ENCODE measurements at places on chromosomes 3 and 15.

GRCh38 chr3:149077628-149078027 is 8.7 kb downstream of the HLTF start:
- no peak for DNase-seq

GRCh38 chr15:89097313-89097712 is 9.1 kb downstream of the ABHD2 start:
- DNase-seq = no peak

DNA sequence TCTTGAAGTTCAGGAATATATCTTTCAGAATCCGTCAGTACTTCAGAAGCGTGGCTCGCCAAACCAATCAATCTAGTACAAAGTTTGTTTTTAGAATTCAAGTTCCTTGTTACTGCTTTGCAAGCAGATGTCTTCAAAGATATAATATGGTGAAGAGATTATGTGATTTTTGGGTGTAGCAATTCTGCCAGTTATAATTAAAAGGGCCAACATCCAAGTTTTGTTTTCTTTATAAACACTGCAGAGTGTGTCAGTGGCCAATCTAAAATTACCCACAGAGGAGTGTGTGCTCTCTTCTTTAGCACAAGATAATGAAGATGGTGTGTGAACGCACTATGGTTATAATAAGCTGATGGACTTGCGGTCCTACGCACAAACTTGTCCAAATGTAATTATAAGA is 493.6 kb upstream of the MDFIC2 start:
- no peak for DNase-seq

- DNase-seq = no peak
Measured at GRCh38 chr3:194537732-194538247, 51.0 kb upstream of the ATP13A3 start.

- DNase-seq = no peak
Measured at GRCh38 chr3:58955308-58955707, 94.5 kb downstream of the CFAP20DC start.

DNA sequence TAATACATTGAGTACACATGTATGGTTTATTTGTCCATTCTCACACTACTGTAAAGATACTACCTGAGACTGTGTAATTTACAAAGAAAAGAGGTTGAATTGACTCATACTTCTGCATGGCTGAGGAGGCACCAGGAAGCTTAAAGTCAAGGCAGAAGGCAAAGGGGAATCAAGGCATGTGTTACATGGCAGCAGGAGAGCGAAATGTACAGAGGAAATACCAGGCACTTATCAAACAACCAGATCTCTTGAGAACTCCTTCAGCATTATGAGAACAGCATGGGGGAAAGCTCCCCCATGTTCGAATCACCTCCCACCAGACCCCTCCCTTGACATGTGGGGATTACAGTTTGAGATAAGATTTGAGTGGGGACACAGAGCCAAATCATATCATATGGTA is 666.3 kb downstream of the ZBBX start:
- DNase-seq = no peak

DNA sequence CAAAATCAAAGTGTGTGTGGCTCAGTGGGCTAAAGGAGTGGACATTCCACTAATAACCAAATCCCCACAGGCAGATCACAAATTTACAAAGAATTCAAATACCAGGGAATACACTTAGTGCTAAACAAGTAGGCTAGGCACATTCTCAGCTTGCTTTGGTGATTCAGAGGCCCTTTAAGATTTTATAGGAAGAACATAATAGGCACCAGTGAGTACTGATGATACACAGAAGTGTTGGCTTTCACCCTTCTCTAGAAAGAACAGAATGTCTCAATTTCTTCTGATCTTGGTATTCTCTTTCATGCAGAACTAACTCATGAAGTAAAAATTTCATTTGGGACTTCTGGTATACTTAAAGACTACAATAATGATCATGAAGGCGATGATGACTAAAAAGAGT is 55.0 kb downstream of the POLR2M start:
- DNase-seq = no peak

GRCh38 chr3:15498431-15499214 is 22.9 kb downstream of the COLQ start:
- no peak for DNase-seq

- DNase-seq = no peak
Measured at GRCh38 chr15:71080705-71081104, 34.6 kb upstream of the THSD4 start.

DNA sequence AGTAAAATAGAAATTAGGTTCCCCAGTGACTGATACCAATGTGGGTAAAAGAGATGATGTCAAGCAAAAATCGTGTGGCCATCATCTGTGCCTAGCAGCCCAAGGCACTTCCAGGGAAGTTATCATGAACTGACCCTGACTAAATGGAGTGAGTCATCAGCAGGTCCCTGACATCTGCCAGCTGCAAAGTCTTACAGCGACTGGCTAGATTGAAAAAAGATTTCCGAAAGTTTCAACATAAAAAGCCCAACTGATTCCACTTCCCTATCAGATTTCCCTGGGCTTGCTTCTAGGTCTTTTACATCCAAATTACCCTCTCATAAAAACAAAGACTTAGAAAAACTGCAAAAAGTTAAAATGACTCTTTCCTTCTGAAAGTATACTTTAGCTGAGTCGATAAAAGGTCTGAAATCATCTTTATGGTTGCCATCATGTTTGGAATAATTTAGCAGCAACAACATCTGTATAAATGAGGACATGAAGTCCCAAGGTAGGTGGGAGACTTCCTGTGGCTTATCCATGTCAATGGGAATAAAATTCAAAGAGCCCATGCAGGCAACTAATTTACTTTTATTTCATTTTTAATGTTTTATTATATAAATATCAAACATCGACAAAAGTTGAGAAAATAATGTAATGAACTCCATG is 342.8 kb downstream of the ERC2 start:
- no peak for DNase-seq

DNA sequence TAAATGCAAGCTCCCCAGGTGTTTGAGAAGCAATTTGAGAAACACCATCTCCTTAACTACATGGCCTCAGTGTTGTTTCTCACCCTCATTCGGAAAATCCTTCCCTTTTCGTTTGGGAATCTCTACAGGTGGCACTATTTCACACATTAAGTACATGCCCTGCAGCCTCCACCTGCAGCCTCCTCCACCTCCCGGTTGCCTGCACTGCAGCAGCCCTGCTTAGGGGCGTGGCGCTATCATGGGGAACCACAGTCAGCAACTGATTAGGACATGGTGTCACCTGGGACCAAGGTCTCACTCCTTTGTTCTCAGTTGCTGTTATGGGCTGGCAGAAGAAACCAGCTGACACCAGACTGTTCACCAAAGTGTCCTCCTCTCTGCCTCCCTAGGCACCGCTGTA is 11.7 kb upstream of the ZNF774 start:
- no peak for DNase-seq

DNA sequence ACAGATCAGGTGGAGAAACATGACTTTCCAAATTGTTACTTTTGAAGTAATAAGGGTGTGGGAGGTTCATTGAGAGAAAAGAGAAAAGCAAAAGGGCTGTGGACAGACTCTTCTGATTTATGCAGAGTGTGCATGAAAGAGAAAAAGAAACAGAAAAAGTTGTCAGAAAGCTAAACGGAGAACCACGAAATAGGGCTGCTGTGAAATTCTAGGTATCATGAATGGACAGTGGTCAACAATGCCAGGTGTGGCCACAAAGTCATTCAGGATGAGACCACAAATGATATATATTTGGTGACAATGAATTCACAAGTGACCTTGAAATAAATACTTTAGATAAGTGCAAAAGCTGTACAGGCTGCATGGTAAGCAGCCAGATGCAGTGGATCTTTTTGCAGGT is 170.1 kb downstream of the IL5RA start:
- no peak for DNase-seq

- DNase-seq = no peak
Measured at GRCh38 chr3:81388191-81388590, 373.3 kb downstream of the GBE1 start.

GRCh38 chr3:185071287-185071800 is 81.5 kb downstream of the C3orf70 start:
- no peak for DNase-seq

- DNase-seq = no peak
Measured at GRCh38 chr3:109640146-109640652, 302.9 kb upstream of the DPPA4 start.

GRCh38 chr3:184757022-184757651 is 45.3 kb upstream of the MAGEF1 start:
- no peak for DNase-seq

DNA sequence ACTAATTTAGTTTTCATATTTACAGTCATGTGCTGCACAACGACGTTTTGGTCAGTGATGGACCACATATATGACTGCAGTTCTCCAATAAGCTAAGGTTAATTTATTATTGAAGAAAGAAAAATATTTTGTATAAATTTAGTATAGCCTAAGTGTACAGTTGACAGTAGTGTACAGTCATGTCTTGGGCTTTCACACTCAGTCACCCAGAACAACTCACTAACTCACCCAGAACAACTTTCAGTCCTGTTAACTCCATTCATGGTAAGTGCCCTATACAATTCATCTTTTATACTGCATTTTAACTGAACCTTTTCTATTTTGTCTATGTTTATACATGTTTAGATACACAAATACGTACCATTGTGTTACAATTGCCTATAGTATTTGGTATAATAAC is 3.8 kb upstream of the GABRR3 start:
- no peak for DNase-seq

- DNase-seq = no peak
Measured at GRCh38 chr15:89857673-89858072, 36.1 kb downstream of the AP3S2 start.

DNA sequence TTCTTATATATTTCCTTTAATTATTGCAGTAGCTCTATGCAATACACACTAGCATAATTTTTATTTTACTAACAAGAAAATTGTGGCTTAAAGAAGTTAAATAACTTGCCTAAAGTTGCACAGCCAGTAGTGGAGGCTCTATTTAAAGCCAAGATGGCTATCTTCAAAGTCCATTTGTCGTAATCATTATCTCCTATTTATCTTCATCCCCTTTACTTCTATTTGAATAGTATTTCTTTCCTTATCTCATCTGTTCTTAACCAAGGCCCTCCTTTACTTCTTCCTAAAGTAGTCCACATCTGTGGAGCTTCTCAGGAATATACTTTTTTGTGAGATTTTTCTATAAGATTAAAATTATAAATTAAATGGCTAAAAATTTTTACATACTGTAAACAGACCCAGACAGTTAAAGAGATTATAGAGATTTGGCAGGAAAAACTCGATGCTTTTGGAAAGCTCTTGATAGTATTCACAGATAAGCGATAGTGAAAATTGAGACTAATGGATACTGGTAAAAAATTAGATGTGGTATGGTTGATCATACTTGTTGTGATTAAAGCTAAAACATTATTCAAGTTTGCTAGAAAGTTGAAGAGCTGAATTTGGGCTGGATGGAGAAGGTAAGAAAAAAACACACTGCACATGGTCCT is 129.2 kb downstream of the ZNF609 start:
- DNase-seq = no peak

GRCh38 chr3:149554826-149555225 is 80.3 kb downstream of the TM4SF4 start:
- no peak for DNase-seq

GRCh38 chr3:139110072-139110830 is 65.6 kb upstream of the PRR23C start:
- no peak for DNase-seq

- DNase-seq = no peak
Measured at GRCh38 chr15:42490291-42490670, 660 bp downstream of the ZNF106 start.

DNA sequence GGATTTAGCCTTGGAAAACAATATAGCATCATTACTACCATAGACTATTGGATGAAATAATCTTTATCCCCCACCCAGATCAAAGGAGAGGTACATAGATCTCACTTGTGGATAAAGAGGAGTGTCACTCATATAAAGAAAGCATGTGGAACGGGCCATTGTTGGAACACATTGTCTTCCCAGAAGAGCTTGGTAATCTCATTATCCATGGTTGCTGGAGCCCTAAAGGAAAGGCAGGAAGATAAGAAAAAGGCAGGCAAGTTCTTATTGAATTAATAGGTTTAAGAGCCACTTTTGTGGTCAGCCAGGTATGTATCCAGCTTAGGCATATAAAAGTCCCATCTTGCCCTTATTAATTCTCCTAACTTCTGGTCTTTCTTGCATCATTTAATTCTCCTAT is 659.1 kb downstream of the GRM7 start:
- no peak for DNase-seq

- DNase-seq = peak; percentile 53
Measured at GRCh38 chr3:177358091-177358976, 161.1 kb upstream of the TBL1XR1 start.

DNA sequence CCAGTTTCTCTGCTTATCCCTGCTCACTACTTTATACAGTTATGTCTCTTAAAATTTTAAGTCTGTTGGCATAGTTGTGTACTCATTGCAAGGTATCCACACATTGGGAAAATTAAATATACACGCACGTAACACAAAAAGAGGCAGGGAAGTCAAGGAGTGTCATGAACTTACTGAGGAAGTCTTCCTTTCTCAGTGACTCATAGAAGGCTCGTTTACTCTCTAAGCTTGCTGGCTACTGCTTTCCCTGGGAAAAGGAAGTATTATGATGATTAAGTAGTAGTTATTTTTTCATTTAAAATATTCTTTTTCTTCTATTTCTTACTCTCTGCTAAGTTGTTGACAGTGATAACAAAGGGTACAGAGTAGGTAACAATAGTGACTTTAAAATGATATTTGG is 287.3 kb downstream of the UBE2E2 start:
- DNase-seq = no peak

- DNase-seq = no peak
Measured at GRCh38 chr15:76339305-76340197, 3.0 kb downstream of the ISL2 start.

- no peak for DNase-seq
Measured at GRCh38 chr15:77083381-77084160, 12.7 kb upstream of the TSPAN3 start.

- no peak for DNase-seq
Measured at GRCh38 chr3:106183762-106184391, 315.1 kb upstream of the CBLB start.

GRCh38 chr15:81026836-81027599 is 26.3 kb downstream of the TLNRD1 start:
- DNase-seq = no peak
